ENCODE measurements at places on chromosomes 6 and 20. TPM values are rescaled to one million over a fixed set of nuclear protein-coding genes. Genes with fewer than 3 reads are reported as not detected.

DNA sequence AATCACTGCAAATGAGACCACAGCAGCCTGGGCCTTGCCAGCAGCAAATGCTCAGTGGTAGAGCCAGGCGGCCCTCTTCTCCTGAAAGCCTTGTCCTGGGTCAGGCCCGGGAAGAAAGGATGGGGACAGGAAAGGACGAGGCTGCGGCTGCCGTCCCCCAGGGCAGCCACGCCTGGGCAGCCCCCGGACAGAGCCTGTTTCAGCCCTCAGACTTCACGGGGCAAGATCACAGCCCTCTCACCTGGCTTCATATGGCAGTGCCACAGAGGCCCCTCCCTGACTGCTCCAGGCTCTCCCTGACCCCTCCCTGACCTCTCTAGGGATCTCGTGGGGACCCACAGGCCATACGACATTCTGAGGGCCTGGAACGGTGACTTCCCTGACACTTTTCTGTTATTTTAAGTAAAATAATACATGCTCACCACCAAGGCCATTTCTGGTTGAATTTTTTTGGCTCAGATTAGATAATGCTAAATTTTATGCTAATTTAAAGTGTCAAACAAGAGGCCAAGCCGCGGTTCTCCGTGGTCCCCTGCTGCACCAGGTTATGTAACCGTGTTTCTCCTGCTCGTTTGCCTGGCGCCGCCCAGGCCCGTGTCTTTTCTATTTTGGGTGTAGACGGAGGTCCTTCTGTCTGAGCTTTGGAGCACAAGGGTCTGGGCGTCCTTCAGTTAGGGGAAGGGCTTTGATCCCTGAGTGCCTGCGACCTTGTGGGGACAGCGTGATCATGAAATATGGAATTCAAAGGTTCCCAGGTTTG lies 59.9 kb upstream of the BHLHE23 start:
- no peak overlapping the region for H3K4me3 ChIP-seq
- H3K36me3 ChIP-seq, result no peaks in the 10 kb centered on the region
- H3K27me3 ChIP-seq, result peaks cover 5% of the 10 kb centered on the region
- no peak for DNase-seq
- no peak overlapping the region for H3K27ac ChIP-seq
- no peaks in the 10 kb centered on the region for H3K4me1 ChIP-seq

- no peak overlapping the region for H3K27ac ChIP-seq
- H3K27me3 ChIP-seq, result no peaks in the 10 kb centered on the region
- H3K36me3 ChIP-seq, result no peaks in the 10 kb centered on the region
- no peak overlapping the region for H3K4me3 ChIP-seq
- H3K4me1 ChIP-seq, result no peaks in the 10 kb centered on the region
Measured at GRCh38 chr6:149423964-149424440, 23.9 kb downstream of the SUMO4 start.

DNA sequence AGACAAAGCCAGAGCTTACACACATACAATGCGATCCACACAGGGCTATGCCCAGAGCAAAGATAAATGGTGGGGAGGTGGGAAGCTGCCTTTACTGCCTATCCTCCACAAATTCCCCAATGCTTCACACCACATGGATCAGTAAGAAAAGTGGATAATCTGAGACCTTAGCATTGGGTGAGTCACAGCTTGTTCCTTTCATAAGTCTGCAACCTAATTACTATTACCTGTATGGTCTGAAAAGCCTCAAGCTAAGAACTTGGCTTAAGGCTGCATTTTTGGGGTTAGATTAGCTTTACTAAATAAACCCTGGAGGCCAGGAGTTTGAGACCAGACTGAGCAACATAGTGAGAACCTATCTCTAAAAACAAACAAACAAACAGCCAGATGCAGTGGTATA lies 66.0 kb upstream of the BTBD3 start:
- no peak overlapping the region for H3K4me3 ChIP-seq
- no peak for DNase-seq
- H3K4me1 ChIP-seq, result no peaks in the 10 kb centered on the region
- no peak overlapping the region for H3K27ac ChIP-seq
- no peaks in the 10 kb centered on the region for H3K27me3 ChIP-seq

- H3K4me3 ChIP-seq, result peak within 1 kb of the TSS; percentile 97
- peak; percentile 58 for DNase-seq
- H3K27me3 ChIP-seq, result no peaks in the 10 kb centered on the region
Measured at GRCh38 chr6:129709769-129710449, at the start of gene ARHGAP18. TSS of gene ARHGAP18 (minus strand) at chr6:129710177. CDS start at chr6:129710136, 41 bp downstream.

GRCh38 chr6:42278131-42278853 lies 60.6 kb upstream of the MRPS10 start:
- peak overlapping the region; percentile 10 for H3K27ac ChIP-seq
- DNase-seq, result peak; percentile 71
- peaks cover 3% of the 10 kb centered on the region for H3K36me3 ChIP-seq
- peaks cover 46% of the 10 kb centered on the region for H3K4me1 ChIP-seq

- H3K4me1 ChIP-seq, result no peaks in the 10 kb centered on the region
- H3K27me3 ChIP-seq, result no peaks in the 10 kb centered on the region
- DNase-seq, result no peak
- no peak overlapping the region for H3K27ac ChIP-seq
- no peak overlapping the region for H3K4me3 ChIP-seq
- H3K36me3 ChIP-seq, result no peaks in the 10 kb centered on the region
Measured at GRCh38 chr6:95819939-95820338, 195.8 kb upstream of the FUT9 start.

The BNIP5 gene
- total RNA-seq, result not detected

The PAK1IP1 gene
- total RNA-seq, result 7.2 TPM
